ENCODE measurements at places on chromosomes 7 and 10. TPM values are rescaled to one million over a fixed set of nuclear protein-coding genes. Genes with fewer than 3 reads are reported as not detected.

IRF5 gene
- total RNA-seq, result 16.5 TPM

- H3K4me1 ChIP-seq, result no peaks in the 10 kb centered on the region
- no peak overlapping the region for H3K27ac ChIP-seq
- no peak for DNase-seq
- H3K27me3 ChIP-seq, result peaks cover 30% of the 10 kb centered on the region
- H3K4me3 ChIP-seq, result no peak overlapping the region
- no peaks in the 10 kb centered on the region for H3K36me3 ChIP-seq
Measured at GRCh38 chr10:92413011-92413410, 122.0 kb downstream of the MARCHF5 start.

- peaks cover 13% of the 10 kb centered on the region for H3K4me1 ChIP-seq
- DNase-seq, result peak; percentile 49
- no peaks in the 10 kb centered on the region for H3K36me3 ChIP-seq
- no peaks in the 10 kb centered on the region for H3K27me3 ChIP-seq
- H3K27ac ChIP-seq, result no peak overlapping the region
Measured at GRCh38 chr7:30148951-30149459, 14.2 kb downstream of the MTURN start.

DNA sequence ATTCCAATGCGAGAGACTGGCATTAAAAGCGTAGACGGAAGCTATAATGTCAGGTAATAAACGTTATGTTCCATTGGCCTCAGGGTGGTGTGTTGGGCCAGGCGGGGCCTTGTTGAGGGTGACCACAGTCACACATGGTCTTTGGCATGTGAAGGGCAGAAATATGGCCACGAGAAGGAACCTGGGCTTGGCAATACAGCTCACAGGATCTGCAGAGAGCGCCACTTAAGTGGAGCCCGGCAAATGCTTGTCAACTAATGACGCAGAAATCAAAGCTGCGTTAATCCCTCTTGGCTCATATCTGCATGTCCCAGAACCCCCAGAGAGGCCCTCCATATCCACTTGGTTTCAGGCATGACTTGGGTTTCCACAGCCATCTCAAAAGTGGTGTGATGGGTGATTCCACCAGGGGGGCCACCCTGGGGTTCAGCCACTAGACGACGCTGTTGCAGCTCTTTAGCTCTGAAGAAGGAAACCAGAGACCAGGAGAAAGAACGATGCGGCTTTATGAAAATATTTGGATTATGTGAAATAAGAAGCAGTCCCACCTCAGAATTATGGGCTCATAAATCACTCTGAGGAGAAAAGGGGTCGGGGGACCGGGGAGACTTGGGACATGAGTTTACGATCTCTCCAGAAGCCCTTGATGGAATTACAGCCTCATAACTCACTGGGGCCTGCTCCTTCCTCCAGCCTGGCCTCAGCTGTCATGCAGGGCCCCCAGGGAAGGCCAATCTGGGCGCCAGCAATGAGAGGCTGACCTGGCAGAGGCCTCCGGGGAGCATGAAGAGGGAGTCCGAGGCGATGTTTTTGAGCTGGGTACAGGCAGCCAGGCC lies 462.5 kb downstream of the PLXNA4 start:
- no peaks in the 10 kb centered on the region for H3K4me1 ChIP-seq
- no peaks in the 10 kb centered on the region for H3K36me3 ChIP-seq
- H3K27me3 ChIP-seq, result peaks cover 9% of the 10 kb centered on the region
- DNase-seq, result no peak
- no peak overlapping the region for H3K27ac ChIP-seq

- H3K4me1 ChIP-seq, result peaks cover 13% of the 10 kb centered on the region
- H3K27ac ChIP-seq, result no peak overlapping the region
- DNase-seq, result no peak
- H3K4me3 ChIP-seq, result no peak overlapping the region
Measured at GRCh38 chr10:103547391-103547946, 54.0 kb downstream of the NEURL1 start.

MBL2 gene
- not detected for total RNA-seq

DNA sequence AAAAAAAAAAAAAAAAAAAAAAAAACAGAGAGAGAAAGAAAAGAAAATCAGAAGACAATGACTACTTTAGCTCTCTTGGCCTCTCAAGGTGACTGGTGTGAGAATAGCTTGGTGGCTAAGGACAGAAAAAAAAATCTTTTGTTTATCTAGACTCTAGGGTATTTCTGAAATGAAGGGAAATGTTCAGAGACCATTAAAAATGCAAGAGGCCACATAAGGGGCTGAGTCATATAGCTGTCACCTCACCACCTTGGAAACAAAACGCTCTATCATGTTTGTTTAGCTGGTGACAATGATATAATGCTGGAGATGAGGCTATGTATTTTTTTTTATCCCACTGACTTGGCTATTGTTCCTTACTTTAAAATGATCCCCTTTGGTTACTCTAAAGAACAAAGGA lies 287.0 kb upstream of the CDC14C start:
- H3K4me3 ChIP-seq, result no peak overlapping the region
- no peak overlapping the region for H3K27ac ChIP-seq
- peaks cover 3% of the 10 kb centered on the region for H3K4me1 ChIP-seq
- H3K36me3 ChIP-seq, result no peaks in the 10 kb centered on the region
- H3K27me3 ChIP-seq, result no peaks in the 10 kb centered on the region
- DNase-seq, result no peak

DNA sequence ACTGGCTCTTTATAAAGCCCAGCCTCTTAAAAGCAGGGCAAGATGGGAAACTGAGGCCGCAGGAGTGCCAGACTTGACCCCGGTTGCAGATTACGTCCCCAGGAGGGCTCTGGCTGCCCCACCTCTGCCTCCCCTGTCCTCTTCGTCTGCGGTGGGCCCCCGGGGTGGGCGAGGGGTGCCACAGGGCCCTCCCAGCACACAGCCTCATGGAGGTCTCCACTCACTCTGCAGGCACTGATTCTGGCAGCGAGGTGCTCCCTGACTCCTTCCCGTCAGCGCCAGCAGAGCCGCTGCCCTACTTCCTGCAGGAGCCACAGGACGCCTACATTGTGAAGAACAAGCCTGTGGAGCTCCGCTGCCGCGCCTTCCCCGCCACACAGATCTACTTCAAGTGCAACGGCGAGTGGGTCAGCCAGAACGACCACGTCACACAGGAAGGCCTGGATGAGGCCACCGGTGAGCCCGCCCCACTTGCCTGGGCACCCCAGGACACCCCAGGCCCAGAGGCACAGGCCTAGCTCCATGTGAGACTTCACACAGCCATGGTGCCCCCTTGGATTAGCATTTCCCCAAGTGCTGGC lies 39.4 kb upstream of the SLC29A3 start:
- H3K27me3 ChIP-seq, result no peaks in the 10 kb centered on the region
- DNase-seq, result no peak
- H3K36me3 ChIP-seq, result no peaks in the 10 kb centered on the region
- no peaks in the 10 kb centered on the region for H3K4me1 ChIP-seq
- H3K4me3 ChIP-seq, result no peak overlapping the region

DNA sequence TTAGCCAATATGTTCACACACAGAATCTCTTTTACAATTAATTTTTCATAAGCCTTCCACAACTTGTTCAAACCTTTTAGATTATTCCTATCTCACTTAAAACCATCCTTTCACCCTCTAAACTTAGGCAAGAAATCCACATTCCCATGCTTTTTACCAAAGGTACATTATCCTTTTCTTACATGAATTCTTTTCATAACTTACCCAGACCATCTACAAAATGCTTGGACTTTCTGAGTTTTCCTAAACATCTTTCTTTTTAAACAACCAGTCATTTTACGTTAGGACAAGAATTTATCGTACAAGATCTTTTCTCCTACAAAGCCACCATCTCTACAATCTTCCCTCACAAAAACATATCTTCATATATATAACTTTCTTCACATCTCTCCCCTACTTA lies 18.8 kb upstream of the GARS1 start:
- H3K4me1 ChIP-seq, result peaks cover 4% of the 10 kb centered on the region
- H3K4me3 ChIP-seq, result no peak overlapping the region
- no peaks in the 10 kb centered on the region for H3K27me3 ChIP-seq
- H3K27ac ChIP-seq, result no peak overlapping the region

PAPOLB gene
- not detected for total RNA-seq

GRCh38 chr7:121545418-121545817 lies 149.3 kb upstream of the FAM3C start:
- H3K4me3 ChIP-seq, result no peak overlapping the region
- H3K4me1 ChIP-seq, result peaks cover 49% of the 10 kb centered on the region
- H3K27me3 ChIP-seq, result no peaks in the 10 kb centered on the region

DNA sequence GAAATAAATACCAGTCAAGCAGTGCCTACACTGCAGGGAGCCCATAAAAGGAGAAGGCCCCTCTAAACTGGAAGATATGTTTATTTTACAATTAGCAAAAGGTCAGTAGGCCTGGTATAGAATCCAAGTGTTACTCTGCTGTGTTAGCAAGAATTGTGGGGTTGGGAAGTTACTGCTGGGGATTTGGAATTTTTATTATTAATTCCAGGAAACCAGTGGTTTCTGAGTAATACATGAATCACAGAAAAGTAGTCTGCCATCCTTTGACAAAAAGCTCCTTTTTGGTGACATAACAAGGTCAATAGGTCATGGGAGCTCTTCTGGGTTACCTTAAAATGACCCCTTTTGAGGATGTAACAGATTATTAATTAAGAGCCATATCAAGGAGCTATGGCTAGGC lies 67.4 kb downstream of the ZNF92 start:
- no peaks in the 10 kb centered on the region for H3K36me3 ChIP-seq
- H3K4me3 ChIP-seq, result no peak overlapping the region
- H3K4me1 ChIP-seq, result no peaks in the 10 kb centered on the region
- H3K27ac ChIP-seq, result no peak overlapping the region
- DNase-seq, result no peak

DNA sequence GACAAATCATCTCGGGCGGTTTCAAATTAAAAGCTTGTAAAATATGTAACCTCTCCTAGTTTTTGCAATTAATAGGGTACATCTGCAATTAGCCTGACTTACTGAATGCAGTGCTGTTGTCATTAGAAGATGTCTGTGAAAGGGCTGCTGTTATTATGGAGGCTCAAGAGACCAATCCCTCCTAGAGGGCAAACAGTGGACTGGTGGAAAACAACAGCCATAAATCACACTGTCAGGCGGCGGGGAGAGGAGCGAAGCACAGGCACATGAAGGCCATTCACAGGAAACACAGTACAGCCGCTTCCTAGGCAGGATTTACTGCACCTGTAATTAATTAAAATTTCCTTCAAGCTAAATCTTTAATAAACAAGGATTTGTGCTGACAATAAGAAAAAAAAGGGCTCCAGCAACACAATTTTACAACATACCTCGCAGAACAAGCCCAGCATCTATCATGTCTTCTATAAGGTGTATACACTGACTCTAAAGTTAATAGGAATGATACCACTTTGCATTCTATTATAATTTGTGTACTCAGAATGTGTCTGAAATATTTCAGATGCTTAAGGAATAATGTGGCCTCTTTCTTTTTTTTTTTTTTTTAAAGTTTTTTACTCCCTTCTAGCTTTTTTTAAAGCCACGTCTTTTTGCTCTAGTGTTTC lies 50.7 kb downstream of the ERCC6 start:
- H3K27me3 ChIP-seq, result no peaks in the 10 kb centered on the region
- DNase-seq, result no peak
- H3K36me3 ChIP-seq, result peaks cover 1% of the 10 kb centered on the region

POLR2J2 gene
- 15.7 TPM for total RNA-seq

DNA sequence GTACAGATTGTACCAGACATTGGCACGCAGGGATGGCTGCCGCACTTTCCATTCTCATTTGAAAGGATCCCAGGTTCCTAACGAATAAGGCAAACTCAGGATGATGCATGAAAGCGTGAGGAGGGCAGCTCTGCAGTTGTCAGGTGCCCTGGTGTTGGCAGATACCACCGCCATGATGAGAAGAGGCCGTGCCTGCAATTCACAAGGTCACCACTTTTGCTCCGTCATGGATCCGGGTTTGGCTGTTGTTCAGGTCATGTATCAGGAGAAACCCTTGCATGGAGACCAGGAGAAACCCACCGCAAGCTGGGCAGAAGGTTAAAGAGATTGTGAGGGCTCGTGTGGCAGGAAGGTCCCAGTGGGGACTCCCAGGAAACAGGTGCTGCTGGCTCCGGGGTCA lies 233.2 kb downstream of the KLF6 start:
- peaks cover 11% of the 10 kb centered on the region for H3K4me1 ChIP-seq
- H3K4me3 ChIP-seq, result no peak overlapping the region
- H3K27me3 ChIP-seq, result peaks cover 7% of the 10 kb centered on the region
- no peak for DNase-seq
- H3K36me3 ChIP-seq, result no peaks in the 10 kb centered on the region

GRCh38 chr7:158683541-158683940 lies 21.1 kb downstream of the NCAPG2 start:
- H3K4me3 ChIP-seq, result no peak overlapping the region
- H3K4me1 ChIP-seq, result peaks cover 2% of the 10 kb centered on the region
- no peaks in the 10 kb centered on the region for H3K27me3 ChIP-seq
- peaks cover 62% of the 10 kb centered on the region for H3K36me3 ChIP-seq
- no peak overlapping the region for H3K27ac ChIP-seq

- H3K27ac ChIP-seq, result no peak overlapping the region
- peaks cover 42% of the 10 kb centered on the region for H3K4me1 ChIP-seq
- H3K27me3 ChIP-seq, result peaks cover 4% of the 10 kb centered on the region
Measured at GRCh38 chr7:50589364-50589763, 24.2 kb upstream of the DDC start.

DNA sequence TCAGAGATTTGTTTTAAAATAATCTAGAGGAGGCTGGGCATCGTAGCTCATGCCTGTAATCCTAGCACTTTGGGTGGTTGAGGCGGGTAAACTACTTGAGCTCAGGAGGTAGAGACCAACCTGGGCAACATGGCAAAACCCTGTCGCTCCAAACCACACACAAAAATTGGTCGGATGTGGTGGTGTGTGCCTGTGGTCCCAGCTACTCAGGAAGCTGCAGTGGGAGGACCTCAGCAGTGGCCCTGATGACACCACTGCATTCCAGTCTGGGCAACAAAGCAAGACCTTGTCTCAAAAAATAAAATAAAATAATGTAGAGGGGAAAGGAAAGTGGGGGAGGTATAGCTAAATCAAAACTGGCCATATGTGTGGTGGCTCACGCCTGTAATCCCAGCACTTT lies 13.9 kb upstream of the PPP3CB start:
- peaks cover 7% of the 10 kb centered on the region for H3K36me3 ChIP-seq
- no peaks in the 10 kb centered on the region for H3K27me3 ChIP-seq
- peak overlapping the region; percentile 54 for H3K27ac ChIP-seq

DNA sequence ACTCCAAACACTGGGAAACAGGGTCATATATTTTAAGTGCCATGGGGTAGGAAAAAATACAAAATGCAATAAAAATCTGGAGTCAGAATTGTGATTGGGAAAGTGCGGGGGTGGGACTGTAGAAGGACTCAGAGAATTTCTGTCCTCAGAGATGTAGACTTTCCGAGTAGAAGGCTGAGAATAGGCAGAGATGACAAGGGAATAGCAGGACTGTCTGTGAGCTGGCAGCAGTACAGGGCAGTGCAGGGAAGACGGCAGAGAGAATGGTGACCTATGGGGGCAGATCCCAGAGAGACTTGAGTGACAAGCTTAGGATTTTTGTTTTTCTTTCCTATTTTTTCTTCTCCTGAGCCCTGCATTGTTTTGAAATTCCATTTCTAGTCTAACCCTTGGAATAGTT lies 127.6 kb downstream of the SLC16A9 start:
- no peak for DNase-seq
- H3K4me3 ChIP-seq, result no peak overlapping the region
- no peaks in the 10 kb centered on the region for H3K27me3 ChIP-seq
- no peaks in the 10 kb centered on the region for H3K4me1 ChIP-seq

AUTS2 gene
- total RNA-seq, result 9.5 TPM
